ENCODE measurements at places on chromosomes 5 and 9. TPM values are rescaled to one million over a fixed set of nuclear protein-coding genes. Genes with fewer than 3 reads are reported as not detected.

Gene F2RL2
- 1.5 TPM for total RNA-seq

Gene PNPLA7
- total RNA-seq = 25.7 TPM

Gene HOMER1
- total RNA-seq = 14.2 TPM

Gene CDH6
- total RNA-seq = 23.4 TPM

Gene GRM6
- total RNA-seq = not detected

Gene PHPT1
- total RNA-seq = 55.5 TPM

Gene GMCL2
- total RNA-seq = not detected

Gene GFI1B
- not detected for total RNA-seq

Gene MPDZ
- total RNA-seq = 52.9 TPM

Gene FBXO10
- total RNA-seq = 2.8 TPM

Gene RRAGA
- total RNA-seq = 48.5 TPM

Gene CSNK1G3
- 42.8 TPM for total RNA-seq

Measured in uterus (tissue), 4 donors.